Left lung (tissue), 14 donors: ENCODE measurements at places on chromosomes 4 and X. TPM values are rescaled to one million over a fixed set of nuclear protein-coding genes. Genes with fewer than 3 reads are reported as not detected.

DNA sequence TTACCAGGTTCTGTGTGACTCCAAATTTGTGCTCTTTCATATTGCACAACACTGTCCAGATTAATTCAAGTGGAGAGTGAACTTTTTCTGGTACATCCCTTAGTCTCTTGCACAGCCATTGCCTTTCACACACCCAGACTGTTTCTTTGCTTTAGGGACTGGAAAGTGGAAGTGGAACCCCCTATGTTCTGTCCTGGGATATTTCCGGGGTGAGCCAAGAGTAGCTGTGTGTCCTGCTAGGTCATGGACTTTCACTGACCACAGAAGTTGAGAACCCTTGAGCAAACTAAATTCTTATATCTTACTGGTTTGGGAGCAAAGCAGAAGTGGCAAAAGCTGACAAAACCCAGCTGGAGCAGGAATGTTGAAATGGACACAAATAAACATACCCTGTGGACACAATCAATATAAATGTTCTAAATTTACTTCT, 10.3 kb upstream of the VSIG4 start:
- no peaks in the 10 kb centered on the region for H3K36me3 ChIP-seq
- H3K4me3 ChIP-seq, result no peak overlapping the region
- H3K27ac ChIP-seq, result peak overlapping the region; percentile 67

DNA sequence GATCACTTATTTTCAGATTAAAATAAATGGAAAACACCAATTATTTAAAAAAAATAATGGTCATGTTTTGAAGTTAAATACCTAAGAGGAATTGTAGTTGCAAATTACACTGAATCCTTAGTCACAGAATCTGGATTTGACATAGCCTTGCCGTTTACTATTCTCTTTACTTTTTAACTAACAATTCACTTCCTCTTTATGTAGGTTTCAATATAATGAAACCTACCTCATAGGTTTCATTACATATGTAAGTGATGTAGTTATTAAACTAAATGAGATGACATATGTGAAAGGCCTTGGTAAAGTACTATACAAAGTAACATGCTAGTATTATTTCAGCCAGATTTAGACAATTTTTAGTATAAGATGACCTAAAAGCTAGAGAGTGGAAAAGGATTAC, 6.5 kb downstream of the SPP1 start:
- H3K27me3 ChIP-seq, result no peaks in the 10 kb centered on the region
- no peaks in the 10 kb centered on the region for H3K36me3 ChIP-seq
- no peak for DNase-seq
- H3K4me3 ChIP-seq, result no peak overlapping the region

Gene DSPP
- total RNA-seq, result not detected

DNA sequence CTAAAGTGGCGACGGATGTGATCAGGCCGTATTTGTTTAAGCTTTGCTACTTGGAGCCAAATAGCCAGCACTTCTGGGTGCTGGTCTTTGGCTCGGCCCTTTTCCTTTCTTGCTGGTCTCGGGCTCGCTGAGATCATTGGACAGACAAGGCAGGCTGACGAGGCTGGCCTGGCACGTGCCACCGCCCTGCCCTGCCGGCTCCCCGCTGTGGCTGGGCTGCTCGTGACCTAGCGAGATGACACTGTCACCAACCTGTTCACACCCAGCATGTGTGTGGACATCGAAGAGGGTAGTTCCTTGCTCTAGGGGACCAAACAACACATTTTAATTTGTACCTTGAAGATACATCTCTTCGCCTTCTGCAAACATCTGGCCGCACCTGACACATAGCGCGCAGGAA, 98.0 kb downstream of the ABLIM2 start:
- no peak for DNase-seq
- no peaks in the 10 kb centered on the region for H3K4me1 ChIP-seq
- no peak overlapping the region for H3K27ac ChIP-seq
- no peaks in the 10 kb centered on the region for H3K36me3 ChIP-seq
- H3K27me3 ChIP-seq, result no peaks in the 10 kb centered on the region
- H3K4me3 ChIP-seq, result no peak overlapping the region

GRCh38 chrX:116667346-116668134, 204.8 kb upstream of the CT83 start:
- no peak for DNase-seq
- H3K27ac ChIP-seq, result no peak overlapping the region
- H3K27me3 ChIP-seq, result no peaks in the 10 kb centered on the region

Gene DIPK2B
- 13.7 TPM for total RNA-seq

GRCh38 chr4:102437111-102437510, 64.0 kb upstream of the NFKB1 start:
- no peaks in the 10 kb centered on the region for H3K27me3 ChIP-seq
- H3K4me3 ChIP-seq, result no peak overlapping the region
- peaks cover 21% of the 10 kb centered on the region for H3K4me1 ChIP-seq
- H3K36me3 ChIP-seq, result no peaks in the 10 kb centered on the region
- no peak for DNase-seq

GRCh38 chr4:183078634-183079033, 20.4 kb upstream of the WWC2 start:
- H3K4me3 ChIP-seq, result no peak overlapping the region
- no peaks in the 10 kb centered on the region for H3K36me3 ChIP-seq
- DNase-seq, result no peak
- no peak overlapping the region for H3K27ac ChIP-seq
- H3K4me1 ChIP-seq, result no peaks in the 10 kb centered on the region

DNA sequence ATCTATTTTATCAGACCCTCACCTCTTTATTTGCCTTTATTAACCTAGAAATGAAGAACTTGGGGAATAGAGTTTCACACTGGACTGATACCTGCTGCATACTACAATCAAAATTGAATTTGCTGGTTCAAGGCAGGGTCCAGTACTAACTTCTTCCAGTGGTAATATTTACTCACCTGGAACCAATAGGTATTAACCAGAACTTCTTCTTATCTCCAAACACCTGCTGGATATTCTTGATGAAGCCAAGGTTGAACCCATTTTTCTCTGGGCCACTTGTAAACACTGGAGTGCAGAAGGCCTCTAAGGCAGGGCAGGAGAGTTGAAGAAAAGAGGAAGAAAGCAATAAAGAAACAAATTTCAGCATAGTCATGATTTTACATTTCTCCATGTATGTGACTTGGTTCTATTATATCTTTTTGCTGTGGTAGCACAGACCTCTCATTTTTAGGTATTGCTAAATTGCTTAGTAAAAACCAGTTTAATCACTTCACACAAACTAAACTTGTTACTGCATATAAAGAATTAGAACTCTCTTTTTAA, 101.1 kb downstream of the ZDHHC15 start:
- no peak overlapping the region for H3K27ac ChIP-seq
- H3K27me3 ChIP-seq, result no peaks in the 10 kb centered on the region
- H3K36me3 ChIP-seq, result no peaks in the 10 kb centered on the region
- no peak for DNase-seq
- no peak overlapping the region for H3K4me3 ChIP-seq
- no peaks in the 10 kb centered on the region for H3K4me1 ChIP-seq

- DNase-seq, result no peak
- no peak overlapping the region for H3K27ac ChIP-seq
- H3K36me3 ChIP-seq, result no peaks in the 10 kb centered on the region
- H3K4me1 ChIP-seq, result no peaks in the 10 kb centered on the region
- H3K4me3 ChIP-seq, result no peak overlapping the region
Observed at GRCh38 chrX:8981723-8982122, 52.2 kb downstream of the FAM9B start.

Gene TCEAL2
- 3.3 TPM for total RNA-seq

- H3K36me3 ChIP-seq, result no peaks in the 10 kb centered on the region
- DNase-seq, result no peak
- no peak overlapping the region for H3K4me3 ChIP-seq
- peaks cover 3% of the 10 kb centered on the region for H3K27me3 ChIP-seq
- H3K4me1 ChIP-seq, result no peaks in the 10 kb centered on the region
- H3K27ac ChIP-seq, result no peak overlapping the region
Observed at GRCh38 chr4:57320217-57320616, 210.0 kb upstream of the IGFBP7 start.

DNA sequence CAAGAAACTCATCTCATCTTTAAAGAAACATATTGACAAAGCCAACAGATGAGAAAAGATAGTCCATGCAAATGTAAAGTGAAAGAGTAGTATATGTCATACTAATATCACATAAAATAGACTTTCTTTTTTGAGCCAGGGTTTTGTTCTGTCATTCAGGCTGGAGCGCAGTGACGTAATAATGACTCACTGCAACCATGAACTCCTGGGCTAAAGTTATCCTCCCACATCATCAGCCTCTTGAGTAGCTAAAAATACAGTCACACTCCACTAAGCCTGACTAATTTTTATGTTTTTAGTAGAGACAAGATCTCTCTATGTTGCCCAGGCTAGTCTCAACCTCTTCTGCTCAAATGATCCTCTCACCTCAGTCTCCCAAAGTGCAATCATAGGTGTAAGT, 51.8 kb upstream of the TRAM1L1 start:
- DNase-seq, result no peak
- no peaks in the 10 kb centered on the region for H3K27me3 ChIP-seq
- no peaks in the 10 kb centered on the region for H3K36me3 ChIP-seq
- no peak overlapping the region for H3K4me3 ChIP-seq
- H3K27ac ChIP-seq, result no peak overlapping the region

DNA sequence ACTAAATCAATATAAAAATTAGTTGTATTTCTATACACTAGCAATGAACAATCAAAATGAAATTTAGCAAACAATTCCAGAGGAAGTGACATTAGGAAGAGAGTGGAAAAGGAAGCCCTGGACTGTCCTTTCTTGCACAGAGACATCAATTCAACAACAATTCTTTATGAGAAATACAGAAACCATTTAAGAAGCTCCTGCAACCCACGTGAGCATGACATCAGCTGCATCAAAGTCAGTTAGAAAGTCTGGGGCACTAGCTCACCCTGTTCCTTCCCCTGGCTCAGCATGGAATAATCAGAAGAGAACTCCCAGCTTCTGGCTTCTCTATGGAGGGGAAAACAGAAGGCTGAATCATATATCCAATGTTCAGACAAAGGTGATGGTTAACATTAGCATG, 48.6 kb upstream of the STARD8 start:
- H3K27ac ChIP-seq, result no peak overlapping the region
- no peaks in the 10 kb centered on the region for H3K36me3 ChIP-seq
- H3K4me1 ChIP-seq, result no peaks in the 10 kb centered on the region
- H3K27me3 ChIP-seq, result no peaks in the 10 kb centered on the region
- H3K4me3 ChIP-seq, result no peak overlapping the region
- DNase-seq, result no peak

Gene AREG
- total RNA-seq, result 130 TPM

DNA sequence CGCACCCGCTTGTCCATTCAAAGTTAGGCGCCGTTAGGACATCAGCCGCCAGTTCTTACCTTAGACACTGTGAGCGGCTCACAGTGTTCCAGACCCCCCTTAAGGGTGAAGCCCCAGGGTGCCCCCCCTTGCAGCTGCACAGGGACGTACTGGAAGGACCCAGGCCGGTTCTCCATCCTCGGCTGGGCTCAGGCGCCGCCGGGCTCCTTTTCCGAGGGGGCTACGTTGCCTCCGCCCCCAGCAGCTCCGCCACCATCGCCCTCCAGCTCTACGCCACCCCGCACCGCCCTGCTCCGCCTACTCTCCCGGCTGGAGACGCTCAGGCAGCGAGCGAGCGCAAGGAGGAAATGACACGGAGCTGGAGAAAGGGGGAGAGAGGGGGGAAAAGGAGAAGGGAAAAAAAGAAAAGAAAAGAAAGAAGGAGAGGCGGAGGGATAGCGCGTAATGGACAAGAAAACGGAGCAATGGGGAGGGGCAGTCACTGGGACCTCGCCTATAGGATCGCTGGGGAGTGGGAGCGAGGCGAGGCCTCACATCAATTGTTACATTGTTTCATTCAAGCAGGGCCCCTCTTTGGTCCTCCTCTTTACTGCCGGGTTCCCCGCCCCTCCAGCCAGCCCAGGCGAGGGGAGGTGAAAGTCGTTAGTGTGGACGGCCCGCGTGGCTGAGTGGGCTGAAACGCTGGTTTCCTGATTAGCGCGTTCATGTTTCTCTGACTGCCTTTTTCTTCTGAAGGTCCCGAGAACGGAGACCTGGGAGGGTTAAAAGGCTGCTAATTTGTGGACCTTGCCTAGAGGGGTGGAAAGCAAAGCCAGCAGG, at the start of gene SHROOM4:
Gene SHROOM4 (minus strand): TSS at position 352 of the 819 bp plus-strand sequence. CDS start 176 bp downstream, at position 176.
- DNase-seq, result peak; percentile 87
- no peaks in the 10 kb centered on the region for H3K27me3 ChIP-seq
- H3K27ac ChIP-seq, result peak within 1 kb of the TSS; percentile 80
- no peaks in the 10 kb centered on the region for H3K36me3 ChIP-seq
- H3K4me3 ChIP-seq, result peak within 1 kb of the TSS; percentile 52

- no peaks in the 10 kb centered on the region for H3K4me1 ChIP-seq
- no peak overlapping the region for H3K4me3 ChIP-seq
- no peak overlapping the region for H3K27ac ChIP-seq
- H3K36me3 ChIP-seq, result no peaks in the 10 kb centered on the region
- no peaks in the 10 kb centered on the region for H3K27me3 ChIP-seq
Observed at GRCh38 chrX:4706961-4707360, 993.5 kb upstream of the PRKX start.

GRCh38 chrX:153353416-153353815, 19.5 kb downstream of the ZNF275 start:
- H3K4me1 ChIP-seq, result no peaks in the 10 kb centered on the region
- DNase-seq, result no peak
- no peaks in the 10 kb centered on the region for H3K27me3 ChIP-seq

- no peaks in the 10 kb centered on the region for H3K36me3 ChIP-seq
- no peaks in the 10 kb centered on the region for H3K27me3 ChIP-seq
- H3K27ac ChIP-seq, result no peak overlapping the region
- peaks cover 6% of the 10 kb centered on the region for H3K4me1 ChIP-seq
- no peak for DNase-seq
Observed at GRCh38 chrX:2398064-2398656, 102.6 kb downstream of the DHRSX start.

Gene UGT2B15
- not detected for total RNA-seq

DNA sequence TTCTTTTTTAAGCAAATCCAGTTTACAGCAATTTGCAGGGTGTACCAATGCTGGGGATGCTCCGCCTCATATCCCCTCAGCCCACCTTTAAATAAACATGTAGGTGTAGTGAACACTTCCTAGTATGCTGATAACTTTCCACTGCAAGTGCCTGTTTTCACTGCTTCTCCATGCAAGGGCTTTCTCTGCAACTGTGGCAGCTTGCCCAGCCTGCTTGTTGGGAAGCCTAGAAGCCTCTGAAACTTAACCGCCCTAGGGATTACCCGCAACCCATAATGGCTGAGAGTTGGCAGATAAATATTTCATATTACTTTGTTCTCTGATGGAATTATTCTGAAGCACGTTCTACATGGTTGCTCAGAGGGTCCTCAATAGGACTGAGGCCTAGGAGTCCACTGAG, 253.7 kb upstream of the DDX53 start:
- H3K27me3 ChIP-seq, result no peaks in the 10 kb centered on the region
- no peaks in the 10 kb centered on the region for H3K4me1 ChIP-seq
- H3K27ac ChIP-seq, result no peak overlapping the region
- no peak overlapping the region for H3K4me3 ChIP-seq
- no peaks in the 10 kb centered on the region for H3K36me3 ChIP-seq

Gene UGT8
- 4.2 TPM for total RNA-seq

DNA sequence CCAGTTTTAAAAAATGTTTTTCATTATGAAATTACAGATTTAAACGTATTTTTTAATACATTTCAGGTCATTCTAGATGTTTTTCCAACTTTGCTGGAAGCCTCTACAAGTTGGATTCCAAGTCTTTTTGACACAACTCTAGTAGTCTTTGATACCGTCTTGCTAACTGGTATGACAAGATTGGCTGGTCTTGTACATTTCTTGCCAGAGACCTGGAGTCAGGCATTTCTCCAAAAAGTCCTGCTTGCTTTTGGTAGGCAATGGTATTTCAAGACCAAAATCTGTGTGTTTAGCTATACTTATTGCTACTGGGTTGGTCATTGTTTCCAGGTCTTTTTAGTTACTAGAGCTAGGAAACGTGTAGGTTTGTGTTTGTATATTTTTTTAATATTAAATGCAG, 64.6 kb downstream of the SLAIN2 start:
- no peaks in the 10 kb centered on the region for H3K27me3 ChIP-seq
- no peak overlapping the region for H3K4me3 ChIP-seq
- H3K4me1 ChIP-seq, result no peaks in the 10 kb centered on the region

Gene CC2D2A
- 22.8 TPM for total RNA-seq

Gene FAM9B
- total RNA-seq, result not detected

Gene NKX6-1
- not detected for total RNA-seq
